Airway epithelial cell (primary cell): ENCODE measurements at places on chromosomes 7 and 10. TPM values are rescaled to one million over a fixed set of nuclear protein-coding genes. Genes with fewer than 3 reads are reported as not detected.

Gene CHST3
- 19.8 and 22.4 TPM in 2 replicates for total RNA-seq

Gene CYP2C8
- 0.14 TPM in 1 of 2 replicates, not detected in the other for total RNA-seq

Gene AKR1C4
- total RNA-seq: not detected in 2 replicates

Gene UNCX
- not detected in 2 replicates for total RNA-seq

Gene DTX2
- total RNA-seq: 31.3 and 45.6 TPM in 2 replicates

Gene OPN4
- not detected in 2 replicates for total RNA-seq

Gene DBF4
- total RNA-seq: 25.5 and 45.1 TPM in 2 replicates

Gene RBM28
- total RNA-seq: 23.7 and 35.3 TPM in 2 replicates

Gene TEX47
- not detected in 2 replicates for total RNA-seq

Gene PIK3CG
- total RNA-seq: not detected in 2 replicates

Gene IQUB
- total RNA-seq: 0.19 and 0.21 TPM in 2 replicates

Gene TFR2
- total RNA-seq: 0.05 and 0.71 TPM in 2 replicates

Gene ZNF722
- not detected in 2 replicates for total RNA-seq
